ENCODE measurements at places on chromosomes 1 and 21.

DNA sequence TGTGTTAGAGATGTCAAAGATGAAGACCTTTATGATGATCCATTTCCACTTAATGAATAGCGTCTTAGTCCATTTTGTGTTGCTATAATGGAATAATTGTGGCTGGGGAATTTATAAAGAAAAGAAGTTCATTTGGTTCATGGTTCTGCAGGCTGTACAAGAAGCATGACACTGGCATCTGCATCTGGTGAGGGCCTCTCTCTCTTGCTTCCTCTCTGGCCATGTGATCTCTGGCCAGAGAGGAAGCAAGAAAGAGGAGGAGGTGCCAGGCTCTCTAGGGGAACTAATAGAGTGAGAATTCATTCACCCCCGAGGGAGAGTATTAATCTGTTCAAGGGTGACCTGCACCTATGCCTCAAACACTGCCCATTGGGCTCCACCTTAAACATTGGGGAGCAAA is 242.8 kb downstream of the DISC1 start:
- DNase-seq = no peak

DNA sequence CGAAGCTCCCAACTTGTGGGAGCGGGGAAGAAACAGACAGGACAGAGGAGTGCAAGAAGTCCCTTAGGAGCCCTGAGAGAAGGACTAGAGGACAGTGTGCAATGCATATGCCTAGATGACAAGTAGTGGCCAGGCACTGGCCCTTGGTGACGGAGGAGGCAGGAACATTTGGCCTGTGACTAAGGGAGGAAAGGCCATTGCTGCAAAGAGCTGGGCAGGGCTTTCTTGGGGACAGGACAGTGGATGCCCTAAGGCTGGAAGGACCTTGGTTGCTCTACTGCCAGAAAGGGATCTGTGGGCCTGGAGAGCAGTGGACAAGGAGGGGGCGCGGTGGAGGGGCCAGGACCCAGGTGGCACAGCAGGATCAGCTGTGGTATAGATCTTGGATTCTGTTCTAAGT is 481.3 kb downstream of the CAMTA1 start:
- DNase-seq = no peak

- DNase-seq = peak; percentile 29
Observed at GRCh38 chr1:155002464-155003226, at the start of gene ZBTB7B. Gene ZBTB7B, plus strand, starts transcription at chr1:155002802. Its CDS starts 11,859 bp downstream, at chr1:155014661.

DNA sequence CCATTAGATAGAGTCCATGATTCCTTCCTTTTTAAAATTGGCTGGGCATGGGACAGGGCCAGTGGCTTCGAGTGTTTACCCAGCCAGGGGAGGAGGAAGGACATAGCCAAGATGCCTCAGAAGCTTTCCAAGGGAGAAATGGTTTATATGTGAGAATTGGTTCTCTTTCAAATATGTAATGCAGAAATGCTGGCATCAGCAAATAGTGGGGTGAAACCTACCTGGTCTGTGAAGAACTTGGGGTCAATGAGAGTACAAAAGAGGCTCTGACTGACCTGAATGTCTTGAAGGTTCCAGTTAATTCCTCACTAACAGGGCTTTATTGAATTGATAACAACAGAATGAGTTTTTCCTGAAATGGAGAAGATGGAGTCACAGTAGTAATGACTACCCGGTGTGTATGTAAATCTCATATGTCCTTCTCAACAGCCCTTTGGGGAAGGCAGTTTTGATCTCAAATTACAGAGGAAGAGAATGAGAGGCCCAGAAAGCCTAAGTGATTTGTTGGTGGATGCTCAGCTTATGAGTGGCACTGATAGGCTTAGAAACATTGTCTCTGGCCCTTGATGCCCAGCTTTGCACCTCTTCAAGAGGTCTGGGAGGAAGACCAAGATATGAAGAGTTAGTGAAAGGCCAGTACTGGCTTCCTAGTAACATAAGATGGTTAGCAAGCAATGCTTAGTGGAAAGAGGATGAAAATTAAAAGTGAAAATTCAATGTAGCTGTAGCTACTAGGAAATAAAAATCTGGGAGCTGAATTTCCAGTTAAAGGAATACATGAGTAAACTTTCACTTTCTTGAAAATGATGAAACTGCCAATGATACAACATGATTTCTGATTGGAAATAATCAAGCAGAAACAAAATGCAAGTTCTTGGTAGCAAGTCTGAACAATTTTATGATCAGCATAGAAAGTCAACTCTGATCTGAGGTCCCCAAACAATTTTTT is 2.7 kb downstream of the ATF3 start:
- no peak for DNase-seq

GRCh38 chr1:223706077-223706973 is 6.0 kb upstream of the CAPN2 start:
- DNase-seq = no peak

DNA sequence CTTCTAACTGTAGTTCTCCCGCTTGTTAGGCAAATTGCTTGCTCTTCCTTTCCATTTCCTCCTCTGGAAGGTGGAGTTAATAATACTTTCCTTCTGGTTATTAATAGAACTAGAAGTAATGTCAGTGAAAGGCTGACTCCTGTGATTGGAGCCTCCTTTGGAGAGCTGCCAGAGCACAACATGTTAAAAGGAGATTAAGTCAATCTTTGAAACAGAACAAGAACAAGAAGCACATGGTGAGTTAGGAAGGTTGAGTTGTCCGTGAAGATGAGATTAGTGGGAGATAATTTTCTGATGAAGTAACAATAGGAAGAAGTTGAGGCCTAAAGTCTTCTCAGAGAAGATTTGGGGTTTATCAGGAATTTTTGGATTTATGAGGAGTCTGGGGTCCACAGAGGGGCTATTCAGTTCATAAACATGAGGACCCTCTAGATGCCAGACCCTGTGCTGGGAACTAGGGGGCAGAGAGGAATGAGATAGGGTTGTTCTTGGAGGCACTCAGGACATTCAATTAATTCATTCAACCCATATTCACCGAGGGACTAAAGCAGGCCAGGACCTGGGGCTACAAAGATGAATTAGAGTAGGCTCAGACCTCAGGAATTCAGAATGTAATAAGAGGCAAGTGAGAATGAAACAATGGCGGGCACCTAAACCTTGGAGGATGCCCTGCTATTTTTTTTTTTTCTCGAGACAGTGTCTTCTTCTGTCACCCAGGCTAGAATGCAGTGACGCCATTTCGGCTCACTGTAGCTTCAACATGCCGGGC is 40.7 kb upstream of the DHCR24 start:
- no peak for DNase-seq

- no peak for DNase-seq
Observed at GRCh38 chr1:96329121-96329520, 392.5 kb upstream of the PTBP2 start.

DNA sequence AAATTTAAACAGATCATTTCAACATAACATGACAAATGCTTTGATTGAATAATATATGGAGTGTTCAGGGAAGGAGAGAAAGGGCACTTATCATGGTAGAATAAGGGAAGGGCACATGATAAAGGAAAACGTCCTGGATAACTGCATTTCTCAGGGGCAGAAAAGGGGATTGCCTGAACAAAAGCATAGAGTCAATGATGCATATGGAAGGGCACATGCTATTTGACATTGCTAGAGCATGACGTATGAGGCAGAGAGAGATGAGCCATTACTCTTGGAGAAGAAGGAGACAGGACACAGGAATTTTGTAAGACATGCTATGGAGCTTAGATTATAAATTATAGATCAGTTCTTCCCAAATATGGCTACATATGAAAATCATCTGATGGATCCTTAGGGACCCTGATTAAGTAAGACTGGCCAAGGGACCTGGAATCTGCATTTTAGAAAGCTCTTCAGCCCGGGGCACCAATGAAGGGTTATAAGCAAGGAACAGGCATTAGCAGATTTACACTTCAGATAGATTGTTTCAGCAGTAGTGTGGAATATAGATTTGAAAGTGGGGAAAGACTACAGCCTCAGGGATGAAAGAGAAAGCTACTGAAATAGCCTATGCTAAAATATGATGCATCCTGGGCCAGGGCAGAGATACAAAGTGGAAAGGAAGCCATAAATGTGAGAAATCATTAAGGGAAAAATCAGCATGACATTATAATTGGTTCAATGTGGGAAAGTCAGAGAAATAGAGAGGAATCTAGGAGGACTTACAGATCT is 21.3 kb downstream of the FMO2 start:
- DNase-seq = no peak

GRCh38 chr1:34763142-34763781 is 3.7 kb downstream of the GJB4 start:
- no peak for DNase-seq

GRCh38 chr1:174968750-174969244 is 30.9 kb upstream of the CACYBP start:
- peak; percentile 73 for DNase-seq

DNA sequence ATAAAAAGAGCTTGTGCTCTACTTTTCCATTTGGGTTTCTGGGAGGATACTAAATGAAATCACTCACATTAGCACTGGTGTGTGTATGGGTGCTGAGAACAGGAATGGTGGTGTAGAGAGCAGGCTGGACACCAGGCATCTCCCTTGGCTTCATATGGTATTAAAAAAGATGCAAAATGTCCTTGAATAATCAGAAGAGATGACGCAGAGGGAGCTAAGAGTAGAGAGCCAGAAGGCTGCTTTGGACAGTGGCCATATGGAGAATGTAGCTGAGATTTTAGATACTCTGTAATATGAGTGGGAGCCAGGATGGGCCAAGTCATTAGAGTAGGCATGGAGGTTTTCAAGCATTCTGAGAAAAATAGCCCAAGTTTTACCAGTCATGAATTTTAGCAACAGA is 112.3 kb upstream of the ZRANB2 start:
- DNase-seq = no peak

DNA sequence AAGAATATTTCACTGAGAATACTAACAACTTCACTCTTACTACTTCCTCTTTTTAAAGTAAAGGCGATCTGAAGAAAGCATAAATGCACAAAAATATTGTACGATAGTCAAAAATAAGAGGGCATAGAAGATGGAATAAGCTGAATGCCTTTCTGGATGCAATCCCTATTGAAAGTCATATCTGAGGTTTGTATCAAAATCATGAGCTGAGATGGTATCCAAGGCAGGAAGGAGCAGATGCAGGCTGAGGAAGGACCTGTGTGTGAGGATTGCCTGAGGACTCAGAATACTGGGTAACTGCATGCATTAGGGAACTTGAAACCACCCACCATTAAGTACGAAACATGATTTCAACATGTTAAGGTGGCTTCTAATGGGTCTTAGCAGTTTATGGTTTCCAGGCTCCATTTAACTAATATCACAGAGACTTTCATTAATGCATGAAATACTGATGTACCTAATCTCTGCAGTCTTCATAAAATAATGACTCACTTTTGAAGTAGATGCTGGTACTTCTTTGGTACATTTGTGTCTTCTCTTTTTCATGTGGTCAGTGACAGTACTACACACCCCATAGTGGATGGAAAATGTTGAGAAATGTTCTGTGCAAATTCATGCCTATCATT is 29.6 kb upstream of the RGS1 start:
- no peak for DNase-seq

- peak; percentile 12 for DNase-seq
Observed at GRCh38 chr21:46621457-46622182, 13.9 kb upstream of the PRMT2 start.

- no peak for DNase-seq
Observed at GRCh38 chr1:93668121-93668520, 13.5 kb downstream of the BCAR3 start.

- no peak for DNase-seq
Observed at GRCh38 chr1:204356997-204357396, 2.7 kb downstream of the PLEKHA6 start.

DNA sequence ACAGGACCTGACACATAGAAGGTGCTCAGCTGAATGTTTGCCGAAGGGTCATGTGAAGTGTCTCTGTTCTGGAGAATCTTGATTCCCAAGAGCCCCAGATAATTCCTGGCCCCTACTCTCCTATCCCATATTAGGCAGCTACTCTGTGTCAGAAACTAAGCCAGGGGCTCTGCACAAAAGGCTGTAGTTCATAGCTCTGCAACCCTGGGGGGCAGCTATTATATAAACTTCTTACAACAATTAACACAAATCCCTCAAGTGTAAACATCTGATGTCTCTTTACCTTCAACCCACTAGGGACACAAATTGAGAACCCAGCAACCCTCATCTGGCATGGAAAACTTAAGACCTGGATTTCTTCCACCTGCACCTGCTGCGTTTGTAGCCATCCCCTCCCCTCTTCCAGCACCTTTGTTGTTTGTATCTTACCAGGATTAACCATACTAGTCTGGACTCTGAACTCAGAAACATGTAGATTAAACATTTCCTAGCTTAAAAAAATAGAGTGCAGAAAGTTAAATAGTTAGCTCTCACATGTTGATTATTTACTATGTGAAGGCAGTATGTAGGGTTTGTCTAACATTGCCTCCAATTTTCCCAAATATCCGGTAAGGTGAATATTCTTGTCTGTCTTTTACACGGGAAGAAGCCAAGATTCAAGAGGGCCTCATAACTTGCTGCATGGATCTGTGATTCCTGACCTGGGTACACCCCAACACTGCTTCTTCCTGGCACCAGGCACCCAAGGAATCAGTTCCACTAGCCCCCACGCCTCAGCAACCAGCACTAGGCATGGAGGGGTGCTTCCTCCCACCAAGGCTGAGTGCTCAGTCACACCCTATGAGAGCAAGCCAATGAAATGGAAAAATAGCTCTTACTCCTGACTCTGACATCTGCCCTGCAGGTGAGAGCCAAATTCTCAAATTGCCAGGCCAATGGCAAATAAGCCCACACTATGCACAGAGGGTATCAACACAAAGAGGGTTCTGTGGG is 220.7 kb upstream of the HOOK1 start:
- DNase-seq = no peak

DNA sequence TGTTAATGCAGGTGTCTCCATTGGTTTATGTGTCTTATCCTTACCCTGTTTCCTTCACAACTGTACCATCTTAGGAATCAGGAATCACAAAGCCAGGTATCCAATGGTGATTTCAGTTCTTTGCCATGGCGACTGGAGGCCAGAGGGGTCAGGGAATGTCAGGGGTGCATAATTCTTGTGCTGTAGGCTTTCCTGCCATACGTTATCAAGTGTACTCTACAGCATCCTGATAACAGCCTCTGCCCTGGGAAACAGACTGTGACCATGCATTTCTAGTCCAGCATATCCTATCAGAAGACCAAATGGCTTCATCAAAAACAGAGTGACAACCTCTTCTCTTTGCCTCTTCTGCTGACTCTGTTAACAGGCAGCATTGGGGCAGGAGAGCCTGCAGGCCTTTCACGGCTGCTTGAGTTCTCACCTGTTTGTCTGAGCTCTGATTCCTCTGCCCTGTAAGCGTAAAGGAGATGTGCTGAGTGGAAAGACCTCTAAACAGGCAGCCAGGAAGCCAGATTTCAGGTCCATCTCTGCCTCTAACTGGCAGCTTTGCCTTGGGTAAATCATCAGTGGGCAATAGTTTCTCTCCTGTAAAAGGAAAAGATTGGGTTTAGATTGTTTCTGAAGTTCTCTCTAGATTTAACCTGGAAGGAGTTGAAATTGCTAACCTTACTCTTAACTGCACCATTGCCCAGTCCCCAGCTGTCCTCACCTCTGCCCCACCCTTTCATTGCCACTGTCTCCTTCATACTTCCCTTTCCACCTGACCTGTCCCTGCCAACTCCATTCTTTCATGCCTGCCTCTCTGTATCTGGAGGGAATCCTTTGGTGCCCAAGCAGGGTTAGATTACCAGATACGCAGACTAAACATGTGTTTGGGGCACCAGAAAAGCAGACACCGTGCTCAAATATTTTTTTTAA is 80.2 kb downstream of the LRRC8D start:
- DNase-seq = no peak
